ENCODE measurements at places on chromosomes 4 and X.

GRCh38 chr4:165971933-165972332 is 98.9 kb downstream of the TLL1 start:
- no peaks in the 10 kb centered on the region for H3K27me3 ChIP-seq
- DNase-seq = no peak
- H3K4me1 ChIP-seq = no peaks in the 10 kb centered on the region
- H3K27ac ChIP-seq = no peak overlapping the region
- H3K36me3 ChIP-seq = no peaks in the 10 kb centered on the region
- H3K4me3 ChIP-seq = no peak overlapping the region

DNA sequence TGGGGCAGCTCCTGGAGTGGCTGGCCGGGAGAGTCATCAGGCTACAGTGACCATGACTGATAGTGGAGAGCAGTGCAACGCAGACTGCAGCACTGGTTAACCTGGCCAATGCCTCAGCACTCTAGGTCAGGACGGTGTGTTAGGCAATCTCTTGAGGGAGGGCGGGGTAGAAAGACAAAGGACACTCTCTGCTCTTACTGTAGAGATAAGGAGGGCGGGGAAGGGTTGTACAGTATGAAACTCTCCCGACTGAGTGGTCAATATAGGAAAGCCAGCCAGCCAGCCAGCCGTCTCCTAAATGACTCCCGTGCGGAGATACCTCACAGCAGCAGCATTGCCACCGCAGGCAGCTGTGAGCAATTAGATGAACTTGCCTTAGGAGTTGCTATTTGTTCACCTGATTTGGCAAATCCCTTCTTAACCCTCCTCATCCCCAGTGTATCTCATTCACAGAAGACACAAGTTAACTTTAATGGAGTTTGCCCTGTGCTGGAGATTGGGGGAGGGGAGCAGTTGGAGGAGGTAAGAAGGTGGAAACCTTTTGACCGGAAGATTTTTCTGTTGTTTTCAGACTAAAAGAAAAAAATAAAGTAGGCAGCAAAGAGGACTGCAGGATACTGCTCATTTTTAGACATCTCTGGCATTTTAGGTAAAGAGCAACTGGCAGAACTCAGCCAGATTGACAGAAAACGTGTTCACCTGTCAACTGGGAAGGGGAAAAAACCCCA is 330.5 kb downstream of the HNRNPD start:
- H3K27me3 ChIP-seq = peaks cover 6% of the 10 kb centered on the region
- no peaks in the 10 kb centered on the region for H3K36me3 ChIP-seq
- H3K4me3 ChIP-seq = no peak overlapping the region
- DNase-seq = no peak
- no peak overlapping the region for H3K27ac ChIP-seq

- no peaks in the 10 kb centered on the region for H3K36me3 ChIP-seq
- H3K27me3 ChIP-seq = no peaks in the 10 kb centered on the region
- no peak overlapping the region for H3K4me3 ChIP-seq
These were observed 262.2 kb downstream of the RPA4 start for GRCh38 chrX:97145934-97146333.

DNA sequence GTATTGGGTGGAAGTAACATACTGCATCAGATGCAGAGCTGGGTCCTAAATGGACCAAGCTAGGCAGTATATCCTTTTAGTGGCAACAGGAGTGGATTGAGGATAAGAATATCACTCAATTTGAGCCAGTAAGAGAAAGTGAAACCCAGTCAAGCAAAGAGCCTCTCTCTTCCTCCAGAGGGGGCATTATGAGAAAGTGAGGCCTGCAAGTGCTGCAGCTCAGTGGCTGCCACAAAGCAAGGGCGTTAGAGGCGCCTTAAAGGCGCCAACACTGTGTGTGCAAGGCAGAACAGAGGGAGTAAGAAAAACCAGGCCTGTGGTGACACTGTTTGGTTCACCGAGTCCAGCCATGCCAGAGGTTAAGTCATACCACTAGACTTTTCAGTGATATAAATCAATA is 17.5 kb downstream of the STX18 start:
- H3K36me3 ChIP-seq = no peaks in the 10 kb centered on the region
- no peak for DNase-seq
- no peak overlapping the region for H3K4me3 ChIP-seq

DNA sequence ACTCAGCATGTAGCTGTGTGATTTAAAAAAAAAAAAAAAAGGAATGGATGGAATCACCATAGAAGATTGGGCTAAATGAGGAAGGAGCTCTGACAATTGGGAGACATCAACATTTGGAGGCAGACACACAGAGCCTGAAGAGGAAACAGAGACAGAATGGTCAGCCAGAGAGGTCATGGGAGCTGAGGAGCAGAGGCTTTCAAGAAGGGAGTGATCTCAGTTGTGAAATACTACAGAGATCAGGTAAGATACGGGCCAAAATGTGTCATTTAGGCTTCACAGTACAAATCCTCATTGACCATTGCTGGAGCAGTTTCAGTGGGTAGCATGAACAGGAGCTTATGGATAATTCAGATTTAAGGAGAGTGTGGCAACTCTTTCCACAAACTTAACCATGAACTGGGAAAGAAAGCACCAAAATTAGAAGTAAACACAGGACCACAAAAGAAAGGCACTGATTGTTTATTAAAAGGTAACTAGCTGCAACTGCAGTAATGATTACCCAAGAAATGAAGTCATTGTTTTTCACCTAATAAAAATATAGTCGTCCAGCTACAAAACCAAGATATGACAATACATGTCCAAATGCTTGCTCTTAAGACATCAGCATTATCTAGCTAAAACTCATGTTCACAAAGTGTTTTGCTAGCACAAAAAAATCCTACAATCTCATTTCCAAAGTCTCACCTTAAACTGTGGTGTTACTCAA is 203.2 kb downstream of the DHX15 start:
- no peaks in the 10 kb centered on the region for H3K4me1 ChIP-seq
- no peak overlapping the region for H3K27ac ChIP-seq
- H3K4me3 ChIP-seq = no peak overlapping the region
- no peaks in the 10 kb centered on the region for H3K36me3 ChIP-seq

DNA sequence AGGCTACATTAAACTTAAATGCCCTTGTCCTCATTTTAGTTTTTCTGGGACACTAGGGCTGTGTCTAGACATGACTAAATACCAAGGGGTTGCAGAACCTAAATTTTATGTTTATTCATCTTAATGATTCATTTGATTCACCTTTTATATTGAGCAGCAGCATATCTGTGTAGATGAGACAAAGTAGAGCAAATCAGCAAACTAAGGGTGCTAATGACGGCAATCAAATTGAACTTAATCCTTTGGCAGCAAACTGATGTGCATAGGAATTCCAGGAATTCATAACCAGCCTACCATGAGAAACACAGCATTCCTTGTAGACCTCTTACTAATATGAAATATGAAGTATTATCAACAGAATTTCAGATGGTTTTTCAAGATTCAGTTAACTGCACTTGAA is 25.1 kb downstream of the EPHA5 start:
- no peaks in the 10 kb centered on the region for H3K4me1 ChIP-seq
- no peaks in the 10 kb centered on the region for H3K27me3 ChIP-seq
- H3K27ac ChIP-seq = no peak overlapping the region
- H3K4me3 ChIP-seq = no peak overlapping the region
- DNase-seq = no peak

DNA sequence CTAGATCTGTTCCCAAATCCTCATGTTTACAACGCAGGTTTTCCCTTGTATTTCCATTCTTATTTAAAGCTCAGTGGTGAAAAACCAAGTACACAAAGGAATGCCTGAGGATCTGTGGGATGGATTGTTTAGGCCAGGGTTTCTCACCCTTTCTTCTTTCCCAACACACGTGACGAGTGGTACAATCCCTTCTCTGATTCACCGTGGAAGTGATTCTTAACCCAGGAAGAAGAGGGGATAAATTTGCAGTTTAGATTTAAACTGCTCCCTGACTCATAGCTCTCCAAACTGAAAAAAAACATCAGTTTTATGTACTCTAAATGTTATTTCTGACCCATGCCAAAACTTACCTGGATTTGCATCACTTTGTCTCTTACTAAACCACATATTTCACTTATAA is 17.0 kb downstream of the PAQR3 start:
- H3K4me1 ChIP-seq = no peaks in the 10 kb centered on the region
- DNase-seq = peak; percentile 28
- no peak overlapping the region for H3K4me3 ChIP-seq
- no peaks in the 10 kb centered on the region for H3K27me3 ChIP-seq

DNA sequence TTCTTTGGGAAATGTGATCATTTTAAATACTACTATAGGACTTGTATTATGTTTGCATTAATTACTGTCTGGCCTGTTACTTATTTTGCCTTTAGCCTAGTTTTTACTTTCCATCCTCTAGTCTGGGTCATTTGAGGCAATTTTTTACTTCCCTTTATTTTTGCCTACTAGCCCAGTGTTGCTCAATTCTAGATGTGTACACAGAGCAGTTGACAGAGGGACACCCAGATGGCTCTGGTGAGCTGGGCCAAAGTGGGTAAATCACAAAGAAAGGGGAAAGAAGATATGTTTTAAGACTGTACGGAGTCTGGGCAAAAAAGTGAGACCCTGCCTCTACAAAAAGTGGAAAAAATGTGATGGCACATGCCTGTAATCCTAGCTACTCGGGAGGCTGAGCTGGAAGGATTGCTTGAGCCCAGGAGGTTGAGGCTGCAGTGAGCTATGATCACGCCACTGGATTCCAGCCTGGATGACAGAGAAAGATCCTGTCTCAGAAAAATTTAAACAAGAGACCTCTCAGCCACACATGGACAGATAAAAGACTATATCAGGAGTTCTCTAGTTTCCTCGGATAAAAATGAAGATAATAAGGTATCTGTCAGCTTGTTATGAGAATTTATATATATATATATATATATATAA is 35.7 kb downstream of the APOO start:
- H3K27ac ChIP-seq = no peak overlapping the region
- DNase-seq = no peak
- no peak overlapping the region for H3K4me3 ChIP-seq

GRCh38 chr4:20444599-20445337 is 193.1 kb downstream of the SLIT2 start:
- H3K4me1 ChIP-seq = no peaks in the 10 kb centered on the region
- no peak overlapping the region for H3K27ac ChIP-seq
- no peak overlapping the region for H3K4me3 ChIP-seq
- DNase-seq = no peak

DNA sequence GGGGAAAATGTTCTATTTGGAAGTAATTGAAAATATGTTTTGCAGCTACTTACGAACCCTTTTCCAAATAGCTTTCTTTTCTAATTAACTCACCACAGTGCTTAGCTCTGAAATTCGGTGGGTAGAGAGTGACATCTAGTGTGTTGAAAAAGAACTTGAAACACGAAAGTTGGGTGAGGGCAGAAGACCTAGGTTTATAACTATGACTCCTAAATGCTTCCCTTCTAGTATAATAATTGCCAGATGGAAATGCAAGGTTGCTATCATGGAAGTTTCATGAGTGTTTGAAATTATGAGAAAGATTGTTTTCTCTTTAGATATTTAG is 77.3 kb upstream of the NOCT start:
- peak; percentile 54 for DNase-seq
- no peaks in the 10 kb centered on the region for H3K4me1 ChIP-seq
- H3K4me3 ChIP-seq = no peak overlapping the region
- no peaks in the 10 kb centered on the region for H3K27me3 ChIP-seq
- no peaks in the 10 kb centered on the region for H3K36me3 ChIP-seq
- H3K27ac ChIP-seq = no peak overlapping the region

DNA sequence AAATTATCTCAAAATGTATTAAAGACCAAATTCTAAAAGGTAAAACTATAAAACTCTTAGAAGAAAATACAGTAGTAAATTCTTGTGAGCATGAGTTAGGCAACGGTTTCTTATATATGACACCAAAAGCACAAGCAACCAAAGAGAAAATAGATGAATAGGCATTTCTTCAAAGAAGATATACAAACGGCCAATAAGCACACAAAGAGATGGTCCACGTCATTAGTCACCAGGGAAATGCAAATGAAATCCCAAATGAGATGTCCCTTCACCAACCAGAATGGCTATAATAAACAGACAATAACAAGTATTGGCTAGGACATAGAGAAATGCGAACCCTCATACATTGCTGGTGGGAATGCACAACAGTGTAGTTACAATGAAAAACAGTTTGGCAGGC is 44.6 kb downstream of the RAB33A start:
- H3K36me3 ChIP-seq = no peaks in the 10 kb centered on the region
- no peaks in the 10 kb centered on the region for H3K4me1 ChIP-seq
- peak; percentile 1 for DNase-seq
- H3K4me3 ChIP-seq = no peak overlapping the region
- H3K27me3 ChIP-seq = no peaks in the 10 kb centered on the region
- no peak overlapping the region for H3K27ac ChIP-seq

DNA sequence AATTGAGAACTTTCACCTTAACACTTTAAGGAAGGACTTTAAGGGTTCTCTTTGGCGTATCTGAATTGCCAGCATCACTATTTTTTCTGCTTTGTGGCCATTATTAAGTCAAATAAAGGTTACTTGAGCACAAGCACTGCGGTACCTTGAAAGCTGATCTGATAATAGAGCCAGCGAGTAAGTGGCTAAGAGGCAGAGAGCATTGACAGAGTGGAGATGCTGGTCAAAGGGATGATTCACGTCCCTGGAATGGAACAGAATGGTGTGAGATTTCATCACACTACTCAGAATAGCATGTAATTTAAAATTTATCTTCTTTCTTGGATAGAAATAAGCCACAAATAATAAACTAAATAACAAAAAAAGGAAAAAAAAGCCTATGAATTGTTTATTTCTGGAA is 57.1 kb upstream of the NPFFR2 start:
- H3K27me3 ChIP-seq = no peaks in the 10 kb centered on the region
- DNase-seq = peak; percentile 88
- H3K4me1 ChIP-seq = no peaks in the 10 kb centered on the region
- H3K36me3 ChIP-seq = no peaks in the 10 kb centered on the region
- H3K27ac ChIP-seq = no peak overlapping the region

DNA sequence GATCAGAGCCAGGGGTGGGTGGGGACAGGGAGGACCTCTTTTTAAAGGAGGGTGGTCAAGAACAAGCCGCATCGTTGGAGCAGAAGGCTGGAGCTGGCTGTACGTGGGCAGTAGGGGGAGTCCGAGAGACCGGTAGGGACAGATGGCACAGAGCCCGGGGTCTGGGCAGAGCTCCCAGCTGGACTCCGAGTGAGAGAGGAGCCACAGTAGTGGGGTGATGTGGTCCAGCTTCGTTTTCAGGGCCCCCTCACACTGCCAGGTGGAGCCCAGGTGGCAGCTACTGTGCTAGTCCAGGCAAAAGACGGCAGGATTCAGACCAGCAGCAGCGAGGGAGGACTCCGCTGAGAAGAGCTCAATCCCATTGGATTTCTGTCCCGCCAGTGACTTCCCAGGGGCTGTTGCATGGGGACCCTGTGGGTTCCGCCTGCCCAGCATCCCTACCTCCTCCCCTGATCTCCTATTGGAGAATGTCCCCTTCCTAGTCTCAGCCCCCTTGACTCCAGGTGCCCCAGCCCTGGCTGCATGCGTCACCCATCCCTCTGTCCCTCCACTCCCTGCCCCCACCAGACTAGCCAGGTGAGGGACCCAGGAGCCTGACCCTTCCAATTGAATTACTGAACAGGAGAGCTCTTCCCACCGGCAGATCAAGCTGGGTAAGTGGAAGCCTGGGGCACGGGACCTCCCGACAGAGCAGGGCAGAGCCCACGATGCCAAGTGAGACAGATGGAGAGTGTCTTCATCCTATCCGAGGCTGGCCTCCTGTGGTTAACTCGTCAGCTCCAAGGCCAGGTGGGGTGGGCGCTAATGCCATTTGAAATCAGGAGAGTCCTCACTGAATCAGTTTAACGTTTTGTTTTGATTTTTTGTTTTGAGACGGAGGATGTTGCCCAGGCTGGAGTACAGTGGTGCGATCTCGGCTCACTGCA is 2.9 kb downstream of the ARHGAP4 start:
- H3K27me3 ChIP-seq = no peaks in the 10 kb centered on the region
- no peak overlapping the region for H3K4me3 ChIP-seq
- DNase-seq = peak; percentile 57
- no peak overlapping the region for H3K27ac ChIP-seq
- H3K4me1 ChIP-seq = peaks cover 7% of the 10 kb centered on the region

All from fibroblast of lung (primary cell).